ENCODE measurements at places on chromosomes 1 and 21.

- DNase-seq, result no peak
Observed at GRCh38 chr1:178495741-178496409, 889 bp downstream of the CLEC20A start.

GRCh38 chr1:193322211-193322610 lies 135.8 kb upstream of the B3GALT2 start:
- DNase-seq, result peak; percentile 77

GRCh38 chr1:241389400-241389799 lies 32.4 kb upstream of the RGS7 start:
- DNase-seq, result no peak

GRCh38 chr21:25557180-25557579 lies 50.1 kb downstream of the MRPL39 start:
- DNase-seq, result no peak

GRCh38 chr1:23214640-23215039 lies 2.7 kb downstream of the HTR1D start:
- DNase-seq, result peak; percentile 50

DNA sequence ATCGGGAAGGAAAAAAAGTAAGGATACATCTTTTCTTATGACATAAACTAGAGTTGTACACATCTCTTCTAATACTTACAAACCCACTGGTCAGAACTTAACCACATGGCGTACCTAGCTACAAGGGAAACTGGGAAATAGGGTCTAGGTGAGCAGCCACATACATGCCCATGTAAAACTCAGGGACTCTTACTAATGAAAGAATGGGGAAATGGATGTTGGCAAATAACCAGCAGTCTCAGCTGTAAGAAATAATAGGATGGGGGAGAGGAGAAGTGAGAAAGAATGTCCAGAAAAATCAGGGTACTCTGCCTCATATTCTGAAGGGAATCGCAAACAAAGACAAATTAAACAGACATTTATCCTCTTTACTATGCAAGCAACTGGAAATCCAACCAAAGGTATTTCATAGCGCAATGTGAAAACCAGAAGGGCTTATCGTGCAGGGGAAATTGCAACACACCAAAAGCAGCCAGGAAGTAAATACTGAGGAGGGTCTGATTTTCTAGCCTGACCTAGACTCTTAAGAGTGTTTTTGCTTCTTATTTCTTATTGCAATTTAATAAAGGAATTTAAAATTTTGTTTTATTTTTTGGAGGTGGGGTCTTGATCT lies 17.5 kb downstream of the GTF2B start:
- no peak for DNase-seq

GRCh38 chr1:62530516-62531154 lies 66.7 kb upstream of the ANGPTL3 start:
- peak; percentile 62 for DNase-seq

GRCh38 chr1:166947398-166948043 lies 27.8 kb downstream of the ILDR2 start:
- peak; percentile 20 for DNase-seq

DNA sequence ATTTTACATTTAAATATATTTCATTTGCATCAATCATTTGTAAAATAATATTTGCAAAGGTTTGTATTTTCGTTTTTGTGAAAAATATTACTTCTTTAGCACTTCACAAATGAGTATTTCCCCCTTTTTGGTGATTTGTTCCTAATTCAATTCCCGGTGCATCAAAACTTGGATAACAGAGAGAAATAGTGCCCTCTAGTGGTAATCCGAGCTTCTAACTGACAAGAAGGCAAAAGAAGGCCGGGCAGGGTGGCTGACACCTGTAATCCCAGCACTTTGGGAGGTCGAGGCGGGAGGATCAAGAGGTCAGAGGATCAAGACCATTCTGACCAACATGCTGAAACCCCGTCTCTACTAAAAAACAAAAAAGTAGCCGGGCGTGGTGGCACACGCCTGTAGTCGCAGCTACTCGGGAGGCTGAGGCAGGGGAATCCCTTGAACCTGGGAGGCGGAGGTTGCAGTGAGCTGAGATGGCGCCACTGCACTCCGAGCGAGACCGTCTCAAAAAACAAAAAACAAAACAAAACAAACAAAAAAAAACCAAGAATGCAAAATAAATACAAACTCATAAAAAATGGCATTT lies 137.7 kb downstream of the COL11A1 start:
- peak; percentile 76 for DNase-seq

GRCh38 chr1:112722601-112723510 lies 7.7 kb upstream of the PPM1J start:
- DNase-seq, result no peak

DNA sequence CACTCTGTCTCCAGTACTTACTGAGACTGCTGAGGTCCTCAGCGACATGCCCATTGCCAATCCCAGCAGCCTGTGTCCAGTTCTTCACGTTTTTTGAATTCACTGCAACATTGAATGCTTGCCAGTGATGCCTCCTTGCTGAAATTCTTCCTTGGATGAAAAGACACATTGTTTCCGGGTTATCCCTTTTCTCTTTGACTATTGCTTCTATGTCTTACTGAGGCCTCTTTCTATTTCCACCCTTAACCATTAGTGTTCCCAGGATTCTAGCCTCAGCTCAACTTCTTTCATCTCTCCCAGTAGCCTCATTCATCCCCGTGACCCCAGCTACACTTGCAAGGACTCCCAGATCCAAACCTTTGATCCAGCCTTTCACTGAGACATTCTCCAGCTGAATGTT lies 46.5 kb upstream of the KIF26B start:
- DNase-seq, result no peak

- no peak for DNase-seq
Observed at GRCh38 chr1:208252836-208253576, 8.8 kb upstream of the PLXNA2 start.

DNA sequence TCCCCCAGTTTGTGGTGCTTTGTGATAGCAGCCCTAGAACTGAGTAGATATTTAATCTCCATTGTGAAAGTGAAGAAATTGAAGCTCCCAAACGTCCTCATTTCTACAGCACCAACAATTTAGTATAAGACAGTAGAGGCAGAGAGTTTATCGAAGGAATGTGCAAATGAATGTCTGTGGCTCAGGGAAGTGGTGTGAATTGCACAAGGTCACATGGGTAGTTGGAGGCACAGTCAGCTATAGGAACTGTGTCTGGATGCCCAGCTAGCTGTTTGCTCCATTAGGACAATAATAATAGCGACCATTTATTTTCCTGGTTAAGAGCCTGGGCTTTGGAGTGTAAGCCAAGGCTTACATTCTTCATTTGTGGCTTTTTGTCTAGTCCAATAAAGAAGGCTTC lies 144.4 kb upstream of the USP24 start:
- DNase-seq, result no peak

DNA sequence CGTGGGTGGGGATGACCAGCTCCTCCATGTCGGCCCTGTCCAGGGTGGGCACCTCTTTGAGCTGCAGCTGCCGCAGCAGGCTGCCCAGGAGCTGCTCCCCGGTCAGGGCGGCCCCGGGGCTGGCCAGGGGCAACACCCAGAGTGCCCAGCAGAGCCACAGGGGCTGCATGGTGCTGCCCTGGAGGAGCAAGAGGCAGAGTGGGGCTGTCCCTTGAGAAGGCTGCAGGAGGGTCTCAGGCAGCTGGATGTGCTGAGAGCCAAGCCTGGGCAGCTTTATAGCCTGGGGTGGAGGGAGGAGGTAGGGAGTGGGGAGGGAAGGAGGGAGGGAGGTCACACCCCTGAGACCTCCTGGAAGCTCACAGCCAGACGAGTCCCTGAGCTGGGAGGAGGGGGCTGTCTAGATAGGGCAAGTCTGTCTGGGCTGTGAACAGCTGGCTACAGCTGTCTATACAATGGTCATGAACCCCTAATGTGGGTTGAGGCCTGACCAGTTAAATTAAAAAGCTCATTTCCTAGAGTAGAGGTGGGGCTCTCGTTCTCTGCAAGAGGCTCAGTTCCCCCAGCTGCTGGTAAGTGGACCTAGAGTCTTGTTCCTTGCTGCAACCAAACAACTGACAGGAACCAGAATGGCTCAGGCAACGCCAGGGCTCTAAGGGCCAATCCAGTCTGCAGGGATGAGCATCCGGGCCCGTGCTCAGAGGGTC lies at the start of gene LEFTY1:
Gene LEFTY1 (minus strand): TSS at position 249 of the 704 bp plus-strand sequence. CDS start 80 bp downstream, at position 169.
- no peak for DNase-seq

GRCh38 chr1:1440262-1441001 lies 4.9 kb downstream of the VWA1 start:
- DNase-seq, result no peak

DNA sequence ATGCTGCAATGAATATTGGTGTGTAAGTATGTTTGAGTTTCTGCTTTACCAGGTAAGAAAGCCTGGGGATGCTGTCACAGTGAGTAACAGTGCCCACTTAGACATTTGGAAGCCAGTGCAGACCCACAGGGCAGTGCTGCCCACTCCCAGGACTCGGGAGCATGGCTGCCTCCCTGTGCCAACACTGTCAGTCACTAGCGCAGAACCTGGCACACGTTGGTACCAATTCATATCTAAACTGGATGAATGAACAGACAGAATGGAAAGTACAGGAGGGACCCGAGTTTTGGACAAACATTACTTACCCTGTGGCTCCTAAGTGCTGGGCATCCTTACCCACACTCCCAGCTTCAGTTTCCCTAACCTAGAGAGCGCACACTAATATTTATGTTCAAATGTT lies 1.6 kb upstream of the EVA1C start:
- DNase-seq, result no peak

DNA sequence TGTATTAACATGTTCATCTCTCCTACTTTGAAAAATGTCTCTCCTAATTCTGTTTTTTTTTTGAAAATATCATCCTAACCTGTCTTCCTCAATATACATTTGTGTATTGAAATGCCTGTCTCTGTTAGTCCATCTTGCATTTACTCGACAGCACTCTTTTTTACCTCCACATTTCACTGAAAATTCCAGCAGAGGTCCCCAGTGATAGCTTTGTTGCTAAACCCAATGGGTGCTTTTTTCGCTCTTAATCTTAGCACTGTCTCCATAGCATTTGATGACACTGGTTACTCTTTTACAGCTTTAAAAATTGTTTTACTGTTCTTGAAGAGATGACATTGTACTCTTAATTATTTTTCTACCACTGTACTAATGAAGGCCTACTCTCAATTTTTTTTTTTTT lies 10.8 kb downstream of the OSBPL9 start:
- DNase-seq, result peak; percentile 66

DNA sequence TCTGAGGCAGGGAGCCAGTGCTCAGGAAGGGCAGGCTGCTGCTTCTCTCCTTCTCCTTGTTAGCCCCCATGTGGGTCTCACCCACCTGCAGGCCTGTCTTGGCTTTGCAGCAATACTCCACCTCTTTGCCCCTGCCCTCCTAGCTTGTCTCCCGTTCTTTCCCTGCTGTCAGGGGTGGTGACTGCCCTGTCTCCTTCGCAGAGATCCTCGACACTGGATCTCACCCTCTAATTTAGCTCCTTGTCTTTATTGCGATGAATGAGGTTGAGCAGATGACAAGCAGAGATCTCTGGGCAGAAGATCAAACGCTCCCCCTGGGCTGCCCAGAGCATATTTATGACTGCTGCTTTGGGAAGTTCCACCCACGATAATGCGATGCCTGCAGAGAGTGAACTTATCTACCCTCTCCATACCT lies 199.2 kb downstream of the ROR1 start:
- no peak for DNase-seq

- DNase-seq, result no peak
Observed at GRCh38 chr21:26061437-26061836, 109.1 kb downstream of the APP start.

- DNase-seq, result no peak
Observed at GRCh38 chr21:33302796-33303195, 22.0 kb upstream of the IFNAR1 start.

- no peak for DNase-seq
Observed at GRCh38 chr1:8213136-8213535, 104.8 kb upstream of the SLC45A1 start.

DNA sequence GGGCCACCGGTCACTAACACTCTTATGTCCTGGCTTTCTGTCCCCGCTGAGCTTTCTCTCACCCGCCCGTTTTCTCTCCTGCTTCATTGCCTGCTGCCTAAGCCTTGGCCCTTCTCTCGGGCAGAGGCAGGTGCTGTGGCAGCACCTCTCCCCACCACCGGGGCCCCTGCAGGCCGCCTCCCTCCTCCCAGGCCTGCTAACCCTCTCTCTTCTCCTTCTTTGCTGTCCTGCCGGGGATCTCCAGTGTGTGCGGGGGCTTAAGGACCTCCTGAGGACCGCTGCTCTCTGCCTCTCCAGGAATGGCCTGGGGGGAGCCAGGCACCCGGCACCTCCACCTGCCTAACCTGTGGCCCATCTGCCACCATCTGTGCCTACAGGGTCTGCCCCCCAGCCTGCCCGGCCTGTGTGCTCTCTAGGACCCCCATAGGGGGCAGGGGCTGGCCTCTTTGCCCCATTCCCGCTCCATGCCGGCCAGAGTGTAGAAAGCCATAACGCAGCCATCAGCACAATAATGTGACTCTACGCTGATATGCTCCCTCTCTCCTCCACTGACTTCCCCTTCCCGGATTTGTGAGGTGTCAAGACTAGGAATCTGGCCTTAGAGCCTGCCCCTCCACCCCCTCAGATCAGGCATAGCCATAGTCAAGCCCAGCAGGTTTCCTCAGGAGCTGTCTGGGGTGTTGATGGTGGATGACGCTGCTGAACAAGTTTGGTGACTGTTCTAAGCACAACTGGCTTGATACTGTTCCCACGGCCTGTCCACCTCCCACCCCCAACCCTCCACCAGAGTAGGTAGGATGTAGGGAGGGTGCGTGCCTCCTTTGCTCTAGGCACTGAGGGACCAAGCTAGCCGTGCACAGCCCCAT lies 6.1 kb upstream of the SFN start:
- DNase-seq, result peak; percentile 97

DNA sequence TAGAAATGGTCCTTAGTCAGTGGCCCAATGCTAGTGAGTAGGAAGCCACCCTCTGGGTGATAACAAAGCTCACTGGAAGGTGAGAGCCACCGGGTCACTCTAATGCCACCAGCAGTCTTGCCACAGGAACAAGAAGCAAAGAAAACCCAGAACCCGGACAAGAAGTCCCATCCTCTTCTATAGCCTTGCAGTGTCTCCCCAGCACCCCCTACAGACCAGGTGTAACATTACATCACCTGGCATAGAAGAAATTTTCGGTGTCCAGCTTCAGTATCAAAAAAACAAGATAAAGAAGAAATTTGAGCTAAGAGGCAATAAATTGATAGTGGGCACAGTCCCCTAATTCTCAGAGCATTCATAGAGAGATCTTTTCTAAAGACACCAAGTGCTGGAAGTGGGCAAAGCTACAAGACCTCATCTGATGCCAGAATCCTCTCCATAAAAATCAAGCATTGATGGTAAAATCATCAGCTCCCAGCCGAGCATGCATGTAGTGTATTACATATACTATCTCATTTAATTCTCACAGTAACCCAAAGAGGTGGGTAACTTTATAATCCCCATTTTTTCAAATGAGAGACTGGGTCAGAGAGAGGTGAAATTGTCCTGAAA lies 491.0 kb downstream of the MATN1 start:
- no peak for DNase-seq

- no peak for DNase-seq
Observed at GRCh38 chr1:25431955-25432719, 1.4 kb downstream of the MACO1 start.

Measured in epithelial cell of esophagus (primary cell).